Stimulated activated CD4-positive, alpha-beta T cell treated with anti-CD3 and anti-CD28 coated beads, Interleukin-12 subunit alpha, Interleukin-12 subunit beta, amount 100 ng/mL, for 4 hours (primary cell): ENCODE measurements at places on chromosomes 3 and 15.

GRCh38 chr3:81699536-81700320 is 61.7 kb downstream of the GBE1 start:
- no peak for DNase-seq

- no peak for DNase-seq
These were observed 330.4 kb upstream of the ICE2 start for GRCh38 chr15:60809375-60809774.

DNA sequence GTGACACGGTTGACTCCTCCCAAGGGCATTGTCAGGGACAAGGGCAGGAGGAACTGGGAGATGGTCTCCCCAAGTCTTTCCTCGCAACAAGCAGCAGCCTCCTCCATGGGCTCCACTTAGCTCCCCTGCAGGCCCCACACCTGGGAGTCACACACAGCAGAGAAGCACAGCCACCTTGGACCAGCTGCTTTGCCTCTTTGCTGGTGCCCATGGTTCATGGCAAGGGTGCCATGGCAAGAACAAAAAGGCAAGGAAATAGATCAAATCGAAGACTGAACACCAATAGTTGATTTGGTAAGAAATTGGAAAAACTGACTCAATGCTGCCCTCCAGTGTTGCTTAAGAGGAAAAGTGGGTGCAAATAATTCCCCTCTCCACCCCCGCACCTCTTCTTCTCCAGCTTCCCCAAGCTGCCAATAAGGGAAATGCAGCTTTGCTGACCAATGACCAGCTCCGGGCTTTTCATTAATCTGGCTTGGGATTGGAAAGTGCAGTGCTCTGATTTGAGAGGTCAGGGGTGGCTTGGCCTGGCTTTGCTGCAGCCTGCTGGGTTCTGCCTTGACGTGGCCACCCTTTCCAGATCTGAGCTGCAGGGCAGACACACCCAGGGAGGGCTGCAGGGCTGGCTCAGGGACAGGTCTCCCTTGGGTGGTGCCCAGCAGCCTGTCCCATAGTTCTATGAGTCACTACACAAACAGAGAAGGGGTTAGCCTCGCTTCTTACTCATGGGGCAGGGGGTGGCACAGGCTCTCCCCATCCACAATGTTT is 162.0 kb downstream of the KLF13 start:
- DNase-seq, result no peak

GRCh38 chr15:43283526-43283925 is 16.8 kb upstream of the TGM5 start:
- DNase-seq, result no peak

GRCh38 chr15:59339252-59339672 is 33.4 kb downstream of the MYO1E start:
- DNase-seq, result no peak

DNA sequence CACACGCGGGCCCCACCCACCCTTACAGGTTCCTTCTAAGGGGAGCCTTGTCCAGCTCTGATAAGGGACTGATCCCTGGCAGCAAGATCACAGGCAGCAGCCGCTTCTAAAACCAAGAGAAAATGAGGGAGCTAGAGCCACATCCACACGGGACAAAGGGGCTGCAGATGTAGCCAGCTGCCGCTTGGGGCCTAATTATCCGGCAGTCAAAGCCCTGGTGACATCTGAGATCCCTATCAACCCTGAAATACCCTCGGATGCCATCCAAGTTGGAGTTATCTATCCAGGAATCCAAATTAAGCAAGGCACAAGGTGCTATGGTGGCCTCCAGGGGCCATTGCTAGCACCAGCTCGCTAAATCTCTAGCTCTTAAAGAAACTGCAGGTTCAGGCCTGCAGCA is 248.3 kb downstream of the VPS13C start:
- no peak for DNase-seq

DNA sequence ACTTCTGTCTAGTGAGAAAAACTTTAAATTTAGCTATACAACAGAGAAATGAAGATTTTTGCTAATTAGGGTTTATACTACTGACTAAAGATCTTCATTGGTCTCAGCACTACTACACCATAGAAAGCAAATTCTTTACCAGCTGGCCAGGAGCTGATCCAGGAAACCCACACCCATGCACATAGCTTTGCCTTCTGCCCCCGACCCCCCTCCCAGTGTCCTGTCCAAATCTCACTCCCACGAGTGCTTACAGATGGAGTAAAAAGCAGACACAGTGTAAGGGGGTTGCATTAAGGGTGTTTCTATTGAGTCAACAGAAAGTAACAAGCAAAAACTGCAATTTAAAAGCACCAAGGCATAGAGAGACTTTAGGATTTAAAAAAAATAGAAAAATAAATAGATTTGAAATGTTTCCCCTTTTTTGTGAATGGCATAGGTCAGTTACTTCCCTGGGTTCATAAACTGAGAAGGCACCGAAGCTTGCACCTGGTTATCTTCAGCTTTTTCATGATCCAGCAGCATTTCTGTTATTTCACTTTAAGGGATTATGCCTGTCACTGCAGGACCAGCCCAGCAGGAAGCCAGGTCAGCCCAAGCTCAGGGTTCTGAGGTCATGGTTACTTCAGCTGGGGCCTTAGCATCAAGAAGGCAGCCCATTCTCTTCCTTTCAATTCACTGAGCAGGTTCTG is 124.3 kb downstream of the CTNNB1 start:
- DNase-seq, result no peak

DNA sequence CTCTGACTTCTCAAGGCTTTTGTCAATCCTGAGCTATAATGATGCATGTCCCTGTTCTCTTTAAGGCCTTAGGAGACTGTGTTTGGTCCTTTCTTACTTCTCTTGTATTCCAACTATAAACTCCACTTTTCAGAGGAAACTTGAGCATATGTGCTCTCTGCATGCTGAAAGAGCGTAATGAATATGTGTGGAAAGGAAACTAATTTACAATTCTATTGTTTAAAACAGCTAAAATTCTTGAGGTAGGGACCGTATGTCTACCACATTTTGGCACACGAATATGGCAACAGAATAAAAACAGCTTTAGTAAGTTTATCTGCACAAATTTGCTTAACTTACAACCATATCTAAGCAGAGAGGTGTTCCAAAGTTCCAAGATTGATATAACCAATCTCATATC is 242.0 kb upstream of the DCBLD2 start:
- no peak for DNase-seq
